ENCODE measurements at places on chromosomes 11 and 22.

DNA sequence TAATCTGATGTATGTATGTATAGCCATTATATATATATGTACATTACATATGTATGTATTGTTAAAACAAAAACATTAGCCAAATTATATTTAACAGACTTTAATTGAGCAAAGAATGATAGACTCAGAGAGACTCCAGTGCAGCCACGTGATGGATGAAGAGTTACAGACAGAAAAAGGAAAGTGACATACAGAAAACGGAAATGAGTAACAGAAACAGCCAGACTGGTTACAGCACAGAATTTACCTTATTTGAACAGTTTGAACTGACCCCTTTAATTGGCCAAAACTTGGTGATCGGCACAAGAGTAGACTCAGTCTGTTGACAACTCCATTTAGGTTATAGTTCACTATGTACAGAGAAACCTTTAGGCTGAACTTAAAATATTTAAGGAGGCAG lies 35.0 kb downstream of the CHORDC1 start:
- DNase-seq: no peak

DNA sequence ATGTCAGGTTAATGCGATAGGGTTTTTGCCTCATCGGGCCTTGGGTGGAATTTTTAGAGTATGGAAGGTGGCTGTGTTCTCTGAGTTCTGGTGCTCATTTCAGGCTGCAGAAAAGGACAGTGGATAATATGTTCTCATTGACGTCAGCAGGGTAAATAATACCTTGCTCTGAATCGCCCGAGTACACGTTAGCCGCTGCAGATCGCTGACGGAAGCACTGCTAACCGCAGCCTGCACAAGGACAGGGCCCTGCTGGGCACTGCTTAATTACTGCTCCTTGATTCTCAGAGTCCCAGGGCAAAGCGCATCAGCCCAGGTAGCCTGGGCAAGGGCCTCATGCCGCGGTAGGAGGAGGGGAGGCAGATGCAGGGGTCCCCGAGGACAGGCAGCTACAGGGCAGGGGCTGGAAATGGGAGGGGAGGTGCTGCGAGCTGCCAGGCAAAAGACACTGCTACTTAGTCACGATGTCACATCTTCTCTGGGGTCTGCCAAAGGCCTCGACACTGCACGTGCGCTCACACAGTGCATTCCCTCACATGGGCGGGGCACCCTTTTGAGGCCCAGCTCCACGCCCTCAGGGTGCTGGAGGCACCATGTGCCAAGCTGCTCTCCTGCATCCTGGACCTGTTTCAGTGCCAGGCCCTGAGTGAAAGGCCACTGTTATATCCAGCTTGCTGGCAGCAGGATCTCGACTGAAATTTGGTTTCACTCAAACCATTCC lies 35.2 kb downstream of the PPP2R1B start:
- DNase-seq: peak; percentile 72

DNA sequence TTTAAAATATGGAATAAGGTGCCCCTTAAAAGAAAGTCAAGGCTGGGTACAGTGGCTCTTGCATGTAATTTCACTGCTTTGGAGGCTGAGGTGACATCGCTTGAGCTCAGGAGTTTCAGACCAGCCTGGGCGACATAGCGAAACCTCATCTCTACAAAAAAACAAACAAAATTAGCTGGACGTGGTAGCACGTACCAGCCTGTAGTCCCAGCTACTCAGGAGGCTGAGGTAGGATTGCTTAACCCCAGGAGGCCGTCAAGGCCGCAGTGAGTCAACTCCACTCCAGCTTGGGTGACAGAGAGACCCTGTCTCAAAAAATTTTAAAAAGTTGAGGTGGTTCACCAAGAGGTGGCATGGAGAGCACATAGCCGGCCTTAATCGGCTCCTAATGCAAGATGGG lies 17.7 kb upstream of the ADORA2A start:
- DNase-seq: no peak

- no peak for DNase-seq
Measured at GRCh38 chr11:13947379-13947778, 15.1 kb upstream of the SPON1 start.

DNA sequence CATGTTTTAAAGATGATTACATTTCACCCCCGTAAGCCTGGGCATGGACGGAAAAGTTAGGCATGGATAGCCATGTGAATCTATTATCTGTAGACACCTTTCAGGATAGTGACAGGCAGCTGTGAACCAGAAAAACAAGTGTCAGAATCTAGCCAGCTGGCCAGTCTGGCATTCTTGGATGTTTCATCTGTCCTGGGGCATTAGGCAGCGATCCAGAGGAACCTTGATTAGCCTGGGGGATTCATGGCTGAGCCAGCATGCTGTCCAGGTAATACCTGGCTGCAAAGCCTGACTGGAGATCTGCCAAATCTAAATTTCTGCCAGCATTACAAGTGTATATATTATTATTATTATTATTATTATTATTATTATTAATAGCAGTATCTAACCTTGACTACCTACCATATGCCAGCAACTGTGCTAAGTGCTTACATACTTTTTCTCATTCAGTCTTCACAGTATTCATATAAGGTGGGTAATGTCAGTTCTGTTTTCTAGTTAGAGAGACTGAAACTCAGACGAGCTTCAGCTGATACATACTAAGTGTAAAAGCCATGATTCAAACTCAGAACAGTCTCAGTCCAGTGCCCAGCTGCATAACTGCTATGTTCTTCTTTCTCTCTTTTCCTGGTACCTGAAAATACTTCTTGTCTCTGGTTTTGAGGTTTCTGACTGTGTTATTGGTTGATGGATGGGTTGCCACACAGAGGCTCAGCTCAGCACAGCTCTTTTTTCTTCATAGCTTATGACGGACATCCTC lies 12.8 kb downstream of the BMAL1 start:
- no peak for DNase-seq

GRCh38 chr22:43000441-43001175 lies 14.3 kb downstream of the PACSIN2 start:
- no peak for DNase-seq

GRCh38 chr22:39144101-39144767 lies 8.2 kb downstream of the CBX7 start:
- peak; percentile 29 for DNase-seq

DNA sequence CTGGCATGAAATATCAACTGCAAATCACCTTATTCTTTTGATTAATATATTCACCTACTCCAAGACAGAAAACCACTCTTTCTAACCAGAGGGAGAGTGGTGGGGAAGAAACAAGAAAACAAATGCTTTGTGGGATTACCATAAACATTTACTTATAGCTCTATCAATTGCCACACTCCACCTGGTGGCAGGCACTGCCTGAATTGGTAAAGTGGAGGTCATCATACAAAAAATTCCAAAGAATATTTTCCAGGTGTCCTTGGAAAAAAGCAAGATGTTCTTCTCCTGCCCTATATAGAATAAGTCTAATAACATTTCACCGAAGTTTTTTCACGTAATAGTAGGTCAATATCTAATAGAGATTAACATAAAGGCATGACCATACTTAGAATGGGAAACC lies 45.3 kb downstream of the PHF21A start:
- no peak for DNase-seq

GRCh38 chr11:70545610-70545912 lies 147.2 kb downstream of the CTTN start:
- no peak for DNase-seq

DNA sequence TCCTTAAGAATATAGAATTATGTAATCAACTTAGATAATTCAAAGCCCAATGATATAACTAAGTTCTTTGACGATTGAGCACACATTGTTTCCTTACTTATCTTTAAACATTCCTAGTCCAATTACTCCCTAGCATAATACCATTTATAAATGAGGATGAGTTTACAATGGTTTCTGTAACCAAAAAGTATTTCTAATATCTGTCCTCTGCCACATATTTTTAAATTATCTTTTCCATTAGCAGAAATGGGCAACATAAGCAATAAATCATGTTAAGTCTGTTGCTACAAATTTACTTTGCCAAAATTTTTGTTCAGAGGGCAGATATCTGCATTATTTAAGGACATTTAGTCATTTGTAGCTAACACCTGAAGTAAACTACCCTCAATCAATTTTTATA lies 6.7 kb downstream of the CREBZF start:
- no peak for DNase-seq

DNA sequence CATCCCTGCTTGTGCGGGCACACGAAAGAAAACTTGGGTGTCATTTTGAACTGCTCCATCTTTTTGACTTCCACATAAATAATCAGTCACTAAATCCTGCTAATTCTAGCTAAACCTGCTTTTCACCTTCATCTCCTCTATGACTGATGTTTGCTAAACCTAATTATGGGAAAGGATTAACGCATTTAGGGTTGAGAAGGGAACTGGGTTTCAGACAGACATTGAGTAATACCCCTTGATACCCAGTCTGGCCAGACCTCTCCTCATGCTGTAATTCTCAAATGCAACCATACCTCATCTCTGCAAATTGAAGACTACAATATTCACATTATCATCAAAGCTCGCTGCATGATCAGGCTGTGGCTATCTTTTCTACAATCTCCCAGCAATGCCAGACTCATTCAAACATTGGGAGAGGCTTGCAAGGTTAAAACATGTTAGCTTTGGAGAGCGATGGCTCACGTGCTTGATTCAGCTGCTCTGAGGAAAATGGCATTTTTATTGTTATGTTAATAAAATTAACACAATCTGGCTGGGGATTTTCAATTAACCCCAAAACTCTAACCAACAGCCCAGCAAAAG lies 2.4 kb downstream of the HPS4 start:
- no peak for DNase-seq

DNA sequence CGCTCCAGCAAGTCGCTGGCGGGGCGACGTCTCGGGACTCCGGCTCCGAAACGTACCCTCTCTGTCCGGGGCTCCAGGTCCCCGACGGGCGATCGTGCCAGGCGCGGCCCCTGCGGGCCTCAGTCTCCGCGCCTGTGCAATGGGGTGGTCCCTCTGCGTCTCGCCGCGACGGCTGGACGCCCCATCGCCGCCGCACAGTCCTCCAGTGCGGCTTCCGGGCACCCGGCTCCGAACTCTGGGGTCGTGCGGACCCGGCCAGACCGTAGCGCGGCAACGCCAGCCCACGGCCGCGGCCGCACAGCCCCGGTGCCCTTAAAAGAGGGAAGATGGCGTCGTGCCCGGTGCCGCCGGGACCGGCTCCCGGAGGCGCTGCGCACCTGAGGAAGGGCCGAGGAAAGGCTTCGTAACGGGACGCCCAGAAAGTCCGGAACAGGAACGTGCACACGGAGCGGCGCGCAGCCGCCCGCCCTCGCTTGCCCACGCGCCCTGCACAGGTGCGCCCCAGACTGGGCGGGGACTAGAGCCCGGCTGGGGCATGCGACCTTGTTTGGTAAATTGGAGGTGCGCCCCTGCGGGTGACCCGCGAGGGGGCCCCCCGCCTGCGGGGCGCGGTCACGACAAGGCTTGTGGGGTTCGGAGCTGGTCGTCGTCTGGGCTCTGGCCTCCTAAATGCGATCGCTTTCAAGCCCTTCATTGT lies 525 bp downstream of the BIK start:
- DNase-seq: no peak

- DNase-seq: peak; percentile 81
Measured at GRCh38 chr11:64996710-64997380, at the start of gene BATF2. TSS of gene BATF2 (minus strand) at chr11:64996971. CDS start at chr11:64996914, 57 bp downstream.

- DNase-seq: peak; percentile 64
Measured at GRCh38 chr22:37310815-37311595, 28.7 kb downstream of the CYTH4 start.

DNA sequence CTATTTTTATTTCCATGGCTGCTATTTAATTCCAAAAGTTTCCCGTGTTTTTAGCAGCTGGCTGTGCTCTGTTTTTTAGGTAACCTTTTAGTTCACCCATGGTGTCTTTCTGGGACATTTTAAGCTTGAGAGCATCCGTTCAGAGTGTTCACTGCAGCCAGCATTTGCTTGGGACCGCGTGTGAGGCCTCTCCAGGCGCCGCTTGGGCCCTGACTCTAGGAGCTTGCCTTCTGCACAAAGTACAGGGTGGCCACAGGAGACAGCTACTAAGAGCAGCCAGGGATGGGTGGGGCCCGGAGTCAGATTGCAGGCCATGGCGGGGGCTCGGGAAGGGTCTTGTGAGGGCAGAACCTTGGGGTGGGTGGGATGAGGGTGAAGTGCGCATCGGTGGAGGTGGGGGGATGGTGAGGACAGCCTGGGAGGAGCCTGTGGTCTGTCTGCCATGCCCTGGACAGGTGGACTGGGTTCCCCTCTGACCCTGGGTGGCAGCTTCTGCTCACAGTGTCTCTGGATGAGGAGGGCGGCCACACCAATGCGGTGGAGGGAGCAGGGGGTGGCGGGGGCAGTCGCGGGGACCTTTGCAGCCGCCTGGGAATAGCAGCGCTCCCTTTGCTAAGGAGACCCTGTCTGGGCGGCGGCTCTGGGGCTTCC lies 288.1 kb downstream of the TBC1D22A start:
- DNase-seq: no peak

DNA sequence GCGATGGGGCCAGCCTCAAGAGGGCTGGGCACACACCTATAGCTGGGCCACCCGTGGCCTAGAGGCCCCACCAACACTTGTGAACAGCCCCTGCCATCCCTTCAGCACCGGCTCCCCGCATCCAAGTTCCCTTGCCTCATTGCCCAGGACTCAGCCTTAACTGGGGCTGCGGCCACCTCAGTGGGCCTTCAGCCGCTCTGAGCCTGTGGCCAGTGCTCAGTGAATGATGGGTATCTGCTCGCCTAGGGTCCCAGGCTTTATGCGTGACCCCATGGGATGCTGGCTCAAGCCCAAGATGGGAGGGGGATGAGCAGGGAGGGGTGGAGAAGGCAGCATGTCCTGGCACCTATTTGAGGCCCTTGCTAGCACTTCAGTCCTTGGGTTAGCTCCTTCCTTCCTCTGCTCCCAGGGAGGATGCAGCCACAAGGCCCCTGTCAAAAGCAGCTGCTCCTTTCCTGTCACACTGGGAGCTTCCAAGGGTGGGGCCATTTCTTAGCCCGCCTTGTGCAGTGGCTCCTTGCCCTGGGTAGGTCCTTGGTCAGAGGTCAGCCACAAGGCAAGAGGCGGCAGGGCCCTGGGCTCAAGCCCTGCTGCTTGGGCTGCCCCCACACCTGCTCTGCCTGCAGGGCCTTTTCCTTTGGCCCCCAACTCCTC lies 31.8 kb downstream of the GNAZ start:
- DNase-seq: no peak

- no peak for DNase-seq
Measured at GRCh38 chr22:23242473-23243001, 62.2 kb downstream of the BCR start.

GRCh38 chr11:14529321-14529720 lies 9.1 kb upstream of the PSMA1 start:
- DNase-seq: no peak

DNA sequence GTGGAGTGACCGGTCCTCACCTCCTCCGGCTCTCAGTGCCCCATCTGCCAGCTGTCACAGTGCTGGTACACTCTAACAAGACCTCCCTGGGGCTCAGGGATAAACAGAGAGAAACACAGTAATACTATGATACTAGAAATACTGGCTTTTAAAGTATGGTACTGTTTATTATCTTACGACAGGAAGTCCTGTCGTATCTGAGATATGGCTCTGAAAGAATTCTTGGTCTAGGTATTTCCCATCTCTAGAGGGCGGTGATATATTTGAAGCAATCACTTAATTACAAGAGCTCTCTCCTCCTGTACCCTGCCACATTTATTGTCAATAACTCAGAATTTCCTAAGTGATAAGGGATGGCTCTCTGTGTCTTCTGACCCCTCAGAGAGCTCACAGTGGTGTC lies 119.1 kb downstream of the RRM1 start:
- DNase-seq: no peak

All from Ammon's horn (tissue), 1 donor.